Naive thymus-derived CD4-positive, alpha-beta T cell (primary cell): ENCODE measurements at places on chromosomes 16 and 17. TPM values are rescaled to one million over a fixed set of nuclear protein-coding genes. Genes with fewer than 3 reads are reported as not detected.

DNA sequence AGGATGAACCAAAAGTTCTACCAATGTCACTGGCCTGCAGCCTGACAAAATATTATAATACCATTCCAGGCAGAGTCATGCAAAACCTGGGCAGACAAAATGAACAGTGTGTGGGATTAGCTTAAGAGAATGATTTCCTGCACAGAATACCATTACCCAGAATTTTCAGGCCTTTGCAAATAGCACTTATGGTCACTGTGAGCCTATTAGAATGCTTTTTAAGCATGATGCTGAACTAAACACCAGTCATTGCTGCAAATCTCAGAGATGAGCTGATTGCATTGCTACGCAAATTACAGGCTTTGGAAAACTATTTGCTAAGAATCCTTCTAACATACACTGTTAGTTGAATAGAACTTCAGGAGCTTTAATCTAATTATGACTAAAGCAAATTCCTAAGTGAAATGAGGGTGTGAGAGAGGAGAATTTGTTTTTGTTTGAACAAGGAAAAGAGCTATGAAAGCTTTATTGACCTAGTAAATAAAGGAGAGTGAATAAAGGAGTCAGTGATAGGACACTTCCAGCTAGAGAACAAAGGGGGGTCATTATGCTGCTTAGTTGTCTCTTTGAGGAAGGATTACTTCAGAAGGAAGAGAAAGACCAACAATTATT, 398.8 kb downstream of the HS3ST3B1 start:
- no peaks in the 10 kb centered on the region for H3K27me3 ChIP-seq
- H3K4me1 ChIP-seq, result no peaks in the 10 kb centered on the region
- DNase-seq, result no peak

DNA sequence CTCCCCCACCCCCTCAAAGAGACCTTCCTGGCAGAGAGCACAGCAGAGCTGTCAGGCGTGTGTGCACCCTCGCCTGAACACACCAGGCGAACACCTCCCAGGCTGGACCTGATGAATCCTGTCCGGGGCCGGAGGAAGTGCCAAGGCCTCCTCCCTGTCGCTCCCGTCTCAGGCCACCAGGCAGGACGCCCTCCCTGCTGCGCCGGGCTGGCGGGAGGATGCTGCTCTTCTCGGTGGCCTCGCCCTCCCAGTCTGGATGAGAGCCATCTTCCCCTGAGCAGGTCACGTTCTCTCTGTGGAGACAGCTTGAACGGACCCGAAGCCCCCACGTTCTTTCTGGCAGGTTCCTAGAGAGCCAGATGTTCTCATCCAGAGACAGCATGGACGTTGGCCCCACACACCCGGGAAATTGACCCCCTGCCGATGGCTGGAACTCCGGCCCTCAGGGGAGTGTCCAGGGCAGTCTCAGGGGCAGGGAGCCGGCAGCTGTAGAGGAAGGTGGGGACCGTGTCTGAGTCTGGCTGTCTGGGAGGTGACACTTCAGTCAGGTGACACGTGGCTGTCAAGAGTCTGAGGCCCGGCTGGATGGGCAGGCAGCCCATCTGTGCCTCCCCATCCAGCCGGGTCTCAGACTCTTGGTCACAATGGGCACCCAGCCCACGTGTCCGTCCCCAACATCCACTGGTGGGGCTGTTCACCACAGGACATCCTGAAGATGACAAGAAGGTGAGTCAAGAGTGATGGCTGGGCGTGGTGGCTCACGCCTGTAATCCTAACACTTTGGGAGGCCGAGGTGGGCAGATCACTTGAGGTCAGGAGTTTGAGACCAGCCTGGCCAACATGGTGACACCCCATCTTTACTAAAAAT, 5.0 kb upstream of the TIMP2 start:
- H3K4me1 ChIP-seq, result peaks cover 4% of the 10 kb centered on the region
- no peak for DNase-seq
- no peak overlapping the region for H3K4me3 ChIP-seq
- H3K27ac ChIP-seq, result no peak overlapping the region

GRCh38 chr17:19239544-19239943, 2.4 kb downstream of the EPN2 start:
- H3K4me3 ChIP-seq, result no peak overlapping the region
- H3K27ac ChIP-seq, result no peak overlapping the region
- H3K27me3 ChIP-seq, result no peaks in the 10 kb centered on the region

DNA sequence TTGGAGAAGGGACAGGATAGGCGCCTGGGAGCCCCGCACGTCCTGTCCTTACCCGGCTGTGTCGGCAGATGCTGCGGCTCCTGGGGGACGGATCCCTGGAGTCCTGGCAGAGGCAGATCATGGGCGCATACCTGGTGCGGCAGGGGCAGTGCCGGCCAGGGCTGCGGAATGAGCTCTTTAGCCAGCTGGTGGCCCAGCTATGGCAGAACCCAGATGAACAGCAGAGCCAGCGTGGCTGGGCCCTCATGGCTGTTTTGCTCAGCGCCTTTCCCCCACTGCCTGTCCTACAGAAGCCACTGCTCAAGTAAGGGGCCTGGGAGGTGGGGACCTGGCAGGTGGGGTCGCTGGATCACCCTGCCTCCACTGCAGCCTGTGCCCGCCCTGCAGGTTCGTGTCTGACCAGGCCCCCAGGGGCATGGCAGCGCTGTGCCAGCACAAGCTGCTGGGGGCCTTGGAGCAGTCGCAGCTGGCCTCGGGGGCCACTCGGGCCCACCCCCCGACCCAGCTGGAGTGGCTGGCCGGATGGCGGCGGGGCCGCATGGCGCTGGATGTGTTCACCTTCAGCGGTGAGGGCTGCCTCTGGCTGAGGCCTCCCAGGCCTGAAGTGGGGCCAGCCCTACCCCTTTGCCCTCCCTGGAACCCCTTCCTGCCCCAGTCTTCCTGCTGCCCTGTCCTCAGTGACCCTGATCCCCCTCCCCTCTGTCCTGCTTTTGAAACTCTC, 20.2 kb upstream of the SMIM5 start:
- no peak overlapping the region for H3K4me3 ChIP-seq
- DNase-seq, result no peak
- H3K27ac ChIP-seq, result no peak overlapping the region
- H3K36me3 ChIP-seq, result no peaks in the 10 kb centered on the region

TBC1D28 gene
- not detected for polyA plus RNA-seq

HOXB2 gene
- polyA plus RNA-seq, result 23.1 TPM

GRCh38 chr17:2192367-2193057, 111.1 kb downstream of the SMG6 start:
- H3K27me3 ChIP-seq, result no peaks in the 10 kb centered on the region
- DNase-seq, result peak; percentile 36
- H3K27ac ChIP-seq, result peak overlapping the region; percentile 27
- H3K4me3 ChIP-seq, result no peak overlapping the region
- H3K36me3 ChIP-seq, result no peaks in the 10 kb centered on the region

- H3K27ac ChIP-seq, result no peak overlapping the region
- no peak overlapping the region for H3K4me3 ChIP-seq
- H3K27me3 ChIP-seq, result no peaks in the 10 kb centered on the region
- H3K36me3 ChIP-seq, result no peaks in the 10 kb centered on the region
- no peak for DNase-seq
Measured at GRCh38 chr17:63496663-63497400, 20.0 kb downstream of the ACE start.

RAC3 gene
- polyA plus RNA-seq, result not detected

DNA sequence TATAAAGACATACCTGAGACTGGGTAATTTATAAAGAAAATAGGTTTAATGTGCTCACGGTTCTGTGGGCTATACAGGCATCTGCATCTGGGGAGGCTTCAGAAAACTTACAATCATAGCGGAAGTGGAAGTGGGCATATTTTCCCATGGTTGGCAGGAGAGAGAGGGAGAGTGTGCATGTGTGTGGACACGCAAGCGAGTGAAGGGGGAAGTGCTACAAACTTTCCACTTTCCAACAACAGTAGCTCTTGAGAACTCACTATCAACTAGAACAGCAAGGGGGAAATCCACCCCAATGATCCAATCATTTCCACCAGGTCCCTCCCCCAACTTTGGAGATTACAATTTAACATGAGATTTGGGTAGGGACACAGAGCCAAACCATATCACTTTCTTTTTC, 11.1 kb downstream of the TAOK1 start:
- no peak overlapping the region for H3K4me3 ChIP-seq
- H3K36me3 ChIP-seq, result peaks cover 11% of the 10 kb centered on the region
- DNase-seq, result no peak
- H3K27ac ChIP-seq, result no peak overlapping the region
- no peaks in the 10 kb centered on the region for H3K4me1 ChIP-seq

- no peak overlapping the region for H3K4me3 ChIP-seq
- no peaks in the 10 kb centered on the region for H3K4me1 ChIP-seq
- DNase-seq, result no peak
- no peak overlapping the region for H3K27ac ChIP-seq
Measured at GRCh38 chr16:63883091-63883490, 1238.8 kb downstream of the CDH11 start.

ATP6V0A1 gene
- 16.8 TPM for polyA plus RNA-seq

DNA sequence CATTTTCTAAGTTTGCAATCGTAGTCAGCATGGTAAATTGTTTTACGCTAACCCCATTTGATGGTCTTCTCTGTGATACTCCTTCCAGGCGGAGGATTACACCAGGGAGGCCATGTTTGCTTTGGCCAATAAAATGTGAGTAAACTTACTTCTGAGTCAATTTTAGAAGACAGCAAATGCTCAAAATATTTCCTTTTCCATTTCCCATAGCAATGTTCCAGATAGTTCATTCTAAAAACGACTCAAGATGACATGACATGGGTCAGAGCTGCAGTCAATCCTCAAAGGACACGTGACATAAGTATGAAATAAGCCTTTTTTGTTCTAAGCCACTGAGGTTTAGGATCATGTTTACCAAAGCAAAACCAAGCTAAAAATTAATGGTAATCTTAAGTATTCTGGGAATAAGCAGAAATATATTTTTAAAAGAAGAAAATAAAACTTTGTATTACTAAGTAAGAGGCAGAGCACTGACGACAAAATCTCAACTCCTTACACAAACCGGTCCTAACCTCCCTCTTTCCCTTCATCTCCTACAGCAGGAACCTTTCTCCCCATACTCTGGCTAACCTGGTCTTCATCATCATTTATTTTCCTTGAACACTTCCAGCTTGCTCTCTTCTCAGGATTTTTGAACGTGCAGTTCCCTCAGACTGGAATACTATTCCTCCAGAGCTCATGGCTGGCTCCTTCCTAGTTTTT, 266.2 kb downstream of the CEP112 start:
- no peaks in the 10 kb centered on the region for H3K27me3 ChIP-seq
- H3K4me1 ChIP-seq, result no peaks in the 10 kb centered on the region
- H3K4me3 ChIP-seq, result no peak overlapping the region
- H3K27ac ChIP-seq, result no peak overlapping the region

- no peak overlapping the region for H3K27ac ChIP-seq
- H3K27me3 ChIP-seq, result no peaks in the 10 kb centered on the region
- H3K4me3 ChIP-seq, result no peak overlapping the region
Measured at GRCh38 chr17:2705263-2705662, 6.3 kb downstream of the CLUH start.

DNA sequence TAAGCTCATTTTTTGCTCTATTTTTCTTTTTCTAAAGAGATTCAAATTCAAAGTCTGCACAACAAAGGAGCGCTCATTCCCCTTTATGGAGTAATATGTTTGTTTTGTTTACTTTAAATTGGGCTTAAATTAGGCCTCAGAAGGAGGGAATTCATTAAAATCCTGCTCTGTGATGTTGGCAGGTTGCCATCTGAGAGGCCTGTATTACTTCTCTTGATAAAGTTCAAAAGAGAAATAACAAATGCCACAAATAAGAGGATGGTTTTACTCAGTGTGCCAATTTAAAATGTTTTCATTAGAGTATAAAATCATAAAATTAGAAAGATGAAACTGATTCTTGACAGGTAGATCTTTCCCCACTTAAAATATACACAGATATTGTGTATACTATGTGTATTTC, 54.5 kb upstream of the HLF start:
- no peak for DNase-seq
- H3K36me3 ChIP-seq, result no peaks in the 10 kb centered on the region
- H3K4me3 ChIP-seq, result no peak overlapping the region
- H3K4me1 ChIP-seq, result no peaks in the 10 kb centered on the region

DNA sequence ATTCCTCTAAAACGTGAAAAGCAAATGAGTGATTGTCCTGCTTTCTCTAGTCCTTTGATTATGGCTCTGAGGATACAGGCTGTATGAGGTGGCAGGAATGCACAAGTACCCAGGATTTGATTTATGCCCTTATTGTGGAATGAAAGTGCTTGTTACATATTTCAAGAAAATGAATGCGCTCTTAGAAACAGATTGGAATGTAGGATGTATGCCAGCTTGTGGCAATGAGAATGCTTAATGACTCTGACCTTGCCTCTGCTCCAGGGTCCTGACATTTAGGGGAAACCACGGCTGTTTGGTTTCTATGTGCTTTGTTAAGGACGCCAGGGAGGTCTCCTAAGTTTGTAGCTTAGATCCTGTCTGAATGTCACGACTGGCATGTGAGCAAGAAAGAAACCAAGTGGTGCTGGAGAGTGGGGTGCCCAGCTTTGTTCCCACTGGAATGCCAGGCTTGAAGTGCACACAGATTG, 22.0 kb downstream of the PRCD start:
- H3K27me3 ChIP-seq, result no peaks in the 10 kb centered on the region
- H3K27ac ChIP-seq, result no peak overlapping the region
- H3K4me3 ChIP-seq, result no peak overlapping the region

- H3K4me3 ChIP-seq, result no peak overlapping the region
- H3K27ac ChIP-seq, result no peak overlapping the region
- no peak for DNase-seq
- peaks cover 4% of the 10 kb centered on the region for H3K4me1 ChIP-seq
- peaks cover 5% of the 10 kb centered on the region for H3K27me3 ChIP-seq
- no peaks in the 10 kb centered on the region for H3K36me3 ChIP-seq
Measured at GRCh38 chr17:43540821-43541674, 5.1 kb downstream of the ETV4 start.

DNA sequence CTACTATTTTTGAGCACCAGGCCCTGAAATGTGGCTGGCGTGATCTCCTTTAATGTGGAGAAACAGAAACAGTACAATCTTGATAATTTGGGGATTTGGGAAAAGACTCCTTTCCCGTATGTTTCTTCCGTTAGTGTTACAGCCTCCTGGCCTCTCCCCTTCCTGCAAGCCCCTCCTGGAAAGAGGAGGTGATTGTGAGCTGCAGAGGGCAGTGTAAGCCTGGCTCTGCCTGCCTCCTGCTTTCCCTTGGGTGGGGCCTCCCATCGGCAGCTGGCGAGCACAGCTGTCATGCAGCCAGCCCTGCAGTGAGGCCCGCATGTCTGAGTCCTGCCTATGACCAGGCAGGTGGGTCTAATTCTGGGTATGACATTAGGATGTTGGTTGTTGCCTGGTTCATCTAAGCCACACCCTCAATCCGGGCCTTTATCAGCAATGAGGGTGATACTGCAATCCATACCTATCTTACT, 48.7 kb upstream of the WSB1 start:
- peak; percentile 3 for DNase-seq
- H3K4me3 ChIP-seq, result no peak overlapping the region
- H3K36me3 ChIP-seq, result no peaks in the 10 kb centered on the region
- no peaks in the 10 kb centered on the region for H3K27me3 ChIP-seq
- H3K27ac ChIP-seq, result no peak overlapping the region
- H3K4me1 ChIP-seq, result no peaks in the 10 kb centered on the region

FBXO39 gene
- polyA plus RNA-seq, result 0.27 TPM

- H3K4me3 ChIP-seq, result no peak overlapping the region
- H3K27ac ChIP-seq, result no peak overlapping the region
- H3K4me1 ChIP-seq, result no peaks in the 10 kb centered on the region
- no peaks in the 10 kb centered on the region for H3K36me3 ChIP-seq
- DNase-seq, result no peak
- no peaks in the 10 kb centered on the region for H3K27me3 ChIP-seq
Measured at GRCh38 chr16:29230671-29231096, 175.8 kb downstream of the NPIPB11 start.

- H3K4me1 ChIP-seq, result peaks cover 39% of the 10 kb centered on the region
- H3K36me3 ChIP-seq, result peaks cover 5% of the 10 kb centered on the region
- H3K27ac ChIP-seq, result peak overlapping the region; percentile 65
- DNase-seq, result no peak
- no peaks in the 10 kb centered on the region for H3K27me3 ChIP-seq
- no peak overlapping the region for H3K4me3 ChIP-seq
Measured at GRCh38 chr16:67244387-67245185, 2.7 kb downstream of the FHOD1 start.
